NB4 (cell line): ENCODE measurements at places on chromosomes 12 and 14.

GRCh38 chr12:121712190-121712460, 427 bp upstream of the TMEM120B start:
- DNase-seq, result peak; percentile 69

GRCh38 chr12:49261721-49262120, 3.2 kb upstream of the TUBA1C start:
- DNase-seq, result no peak

- DNase-seq, result no peak
Measured at GRCh38 chr14:35750202-35750904, 58.7 kb downstream of the RALGAPA1 start.

DNA sequence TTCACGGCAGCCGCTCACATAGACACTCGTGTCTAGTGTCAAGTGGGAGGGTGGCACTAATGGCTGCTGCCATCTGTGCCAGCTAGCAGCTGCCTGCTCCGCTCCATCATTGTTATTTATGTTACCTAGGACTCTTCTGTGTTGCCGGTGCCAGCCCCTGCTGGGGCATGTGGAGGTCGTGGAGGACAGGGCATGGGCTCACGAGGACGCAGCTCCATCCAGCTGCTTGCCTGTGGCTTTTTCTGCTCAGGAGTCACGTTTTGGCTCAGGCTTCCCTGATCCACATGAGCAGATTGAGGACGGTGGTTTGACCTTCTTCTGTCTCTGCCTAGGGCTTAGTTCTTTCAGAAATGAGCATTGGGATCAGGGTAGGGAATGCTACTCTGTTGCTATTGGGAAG, 31.2 kb downstream of the TPCN1 start:
- no peak for DNase-seq

DNA sequence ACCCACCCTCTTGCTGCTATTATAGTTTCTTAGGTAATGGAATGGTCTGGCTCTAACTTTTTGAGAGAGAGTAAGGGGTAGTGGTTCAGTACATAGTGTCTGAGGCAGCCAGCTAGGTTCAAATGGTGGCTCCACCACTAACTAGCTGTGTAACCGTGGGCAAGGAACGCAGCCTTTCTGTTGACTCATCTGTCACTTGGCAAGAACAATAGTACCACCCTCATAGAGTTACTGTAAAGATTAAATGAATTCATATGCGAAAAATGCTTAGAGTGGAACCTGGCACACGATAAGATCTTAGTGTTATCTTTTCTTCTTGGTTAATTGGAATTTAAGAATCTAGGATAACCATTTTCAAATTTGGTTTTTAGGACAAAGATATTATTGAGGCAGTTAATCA, 14.0 kb downstream of the CCDC62 start:
- DNase-seq, result no peak

DNA sequence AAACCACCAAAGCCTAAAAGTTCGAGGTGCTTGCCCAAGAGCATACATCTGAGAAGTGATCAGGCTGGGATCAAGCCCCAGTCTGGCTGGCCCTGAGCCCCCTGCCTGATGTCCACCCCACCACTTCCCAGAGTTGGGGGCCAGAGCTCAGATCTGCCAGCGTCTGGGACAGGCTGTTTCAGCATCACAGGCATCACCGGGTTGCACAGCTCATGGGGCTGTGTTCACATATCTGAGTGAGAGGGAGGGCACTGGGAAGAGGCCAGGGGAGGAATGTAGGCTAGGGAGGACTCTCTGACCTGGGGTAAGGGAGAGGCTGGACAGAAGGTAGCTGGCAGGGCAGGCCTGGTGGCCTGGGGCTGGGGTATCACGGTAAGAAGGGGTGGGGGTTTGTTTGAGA, 6.0 kb downstream of the TGM1 start:
- DNase-seq, result no peak

- DNase-seq, result no peak
Measured at GRCh38 chr12:132310181-132311040, 19.0 kb downstream of the GALNT9 start.

DNA sequence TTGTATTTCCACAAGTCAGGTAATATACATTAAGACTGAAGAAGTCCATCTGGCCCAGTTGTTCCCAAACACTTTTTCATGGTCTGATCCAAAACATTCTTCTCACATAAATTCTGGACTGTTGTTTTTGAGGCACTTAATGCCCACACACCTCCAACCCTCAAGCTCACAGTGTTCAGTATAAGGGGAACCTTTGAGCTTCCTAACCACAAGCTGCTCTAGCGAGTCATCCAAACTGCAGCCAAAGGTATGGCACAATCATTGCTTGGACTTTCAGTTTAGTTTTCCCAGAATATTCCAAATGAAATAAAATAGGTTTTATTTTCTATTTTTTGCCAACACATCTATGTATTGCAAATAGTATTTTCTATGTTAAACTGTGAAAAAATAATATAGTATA, 103.0 kb downstream of the PUS7L start:
- peak; percentile 35 for DNase-seq

- no peak for DNase-seq
Measured at GRCh38 chr12:15205341-15206010, 15.7 kb downstream of the RERG start.

DNA sequence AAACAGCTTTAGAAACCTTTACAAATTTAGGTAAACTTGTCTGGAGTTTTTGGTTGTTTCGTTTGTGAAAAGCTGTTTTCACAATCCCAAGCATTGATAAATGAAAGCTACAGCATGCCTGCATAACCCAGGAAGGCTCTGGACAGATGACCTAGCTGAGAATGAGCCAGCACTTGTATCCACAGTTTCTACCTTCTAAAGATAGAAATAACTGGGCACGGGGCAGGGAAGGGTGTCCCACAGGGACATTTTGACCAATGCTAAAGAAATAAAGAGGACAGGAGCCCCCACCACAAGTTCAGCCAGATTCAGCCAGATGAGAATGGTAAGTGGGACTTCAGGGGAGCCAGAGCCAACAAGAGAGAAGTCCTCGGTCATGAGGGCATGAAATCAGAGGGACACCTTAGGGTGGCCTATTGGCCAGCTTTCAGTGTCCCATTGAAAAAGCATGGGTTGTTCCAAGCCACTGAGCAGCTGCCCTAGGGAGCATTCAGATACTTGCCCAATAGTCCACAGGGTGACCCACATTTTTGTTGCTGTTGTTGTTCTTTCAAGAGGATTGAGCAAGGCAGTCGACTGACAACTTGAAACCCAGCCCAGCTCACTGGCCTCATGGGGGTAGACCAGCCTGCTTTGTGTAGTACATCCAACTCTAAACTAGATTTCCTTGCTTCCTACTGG, 140.3 kb upstream of the NUDT4 start:
- DNase-seq, result peak; percentile 22

DNA sequence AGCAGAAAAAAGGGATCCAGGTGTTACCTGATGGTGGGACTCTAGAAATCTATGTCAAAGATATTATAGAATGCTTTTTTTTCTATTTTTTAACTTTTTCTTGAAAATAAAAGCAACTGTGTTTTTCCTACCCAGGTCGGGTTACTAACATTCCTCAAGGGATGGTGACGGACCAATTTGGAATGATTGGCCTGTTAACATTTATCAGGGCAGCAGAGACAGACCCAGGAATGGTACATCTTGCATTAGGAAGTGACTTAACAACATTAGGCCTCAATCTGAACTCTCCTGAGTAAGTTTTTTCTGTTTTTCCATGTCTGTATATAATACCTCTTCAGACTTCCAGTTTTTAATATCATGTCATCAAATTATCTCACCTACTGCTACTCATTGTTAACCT, 27.6 kb upstream of the KCNMB4 start:
- no peak for DNase-seq

DNA sequence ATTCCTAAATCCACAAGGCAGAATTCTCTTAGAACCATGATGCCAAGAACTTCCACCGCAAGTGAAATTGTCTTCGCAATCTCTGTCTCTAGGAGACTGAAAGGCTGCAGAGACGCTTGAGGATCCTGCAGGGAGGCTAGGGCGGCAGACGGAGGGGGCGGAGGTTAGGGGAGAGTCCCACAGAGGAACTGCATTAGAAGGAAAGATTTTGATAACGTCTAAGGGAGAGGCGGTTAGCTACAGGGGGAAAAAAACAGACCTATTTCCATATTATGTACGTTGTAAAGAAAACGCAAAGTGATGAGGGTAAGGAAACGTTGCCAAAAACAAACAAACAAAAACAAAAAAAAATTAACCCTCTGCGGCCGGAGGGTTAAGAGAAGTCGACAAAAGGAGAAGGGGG, 595 bp downstream of the KLHL28 start:
- DNase-seq, result peak; percentile 76

DNA sequence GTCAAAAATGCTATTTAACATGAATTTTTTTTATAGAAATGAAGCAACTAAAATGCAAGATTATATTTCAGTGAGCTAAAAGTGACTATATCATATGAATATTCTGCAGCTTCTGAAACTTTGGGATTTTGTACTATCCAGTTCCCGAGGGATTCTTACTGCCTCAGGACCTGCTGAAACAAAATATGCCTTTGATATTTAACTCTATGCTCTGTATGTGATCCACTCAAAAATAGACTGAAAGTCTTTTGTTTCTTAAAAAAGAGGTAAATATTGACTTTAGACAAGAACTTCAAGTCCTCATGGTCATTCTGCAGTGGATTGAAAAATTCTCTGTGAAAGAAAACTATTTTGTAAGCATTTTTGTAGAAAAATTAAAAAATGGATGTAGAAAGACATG, 22.4 kb downstream of the CNTN1 start:
- DNase-seq, result no peak

DNA sequence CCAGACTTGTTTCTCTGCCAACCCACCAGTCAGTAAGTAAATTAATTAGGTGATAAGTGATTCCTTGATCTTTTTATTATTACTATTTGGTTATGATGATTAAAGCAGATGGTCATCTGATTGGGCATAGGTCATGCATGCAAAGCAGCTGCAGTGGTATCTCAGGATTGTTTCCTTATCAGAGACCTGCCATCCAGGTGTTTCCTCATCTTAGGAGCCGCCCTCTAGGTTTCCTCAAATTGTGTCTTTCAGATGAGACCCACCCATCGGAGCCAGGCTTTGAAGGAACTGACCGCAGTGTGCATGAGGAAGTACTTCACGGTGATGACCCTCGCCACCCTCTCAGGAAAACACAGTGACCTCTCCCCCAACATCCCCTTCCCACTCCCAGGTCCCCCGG, 63.3 kb downstream of the ZFP36L1 start:
- DNase-seq, result no peak

DNA sequence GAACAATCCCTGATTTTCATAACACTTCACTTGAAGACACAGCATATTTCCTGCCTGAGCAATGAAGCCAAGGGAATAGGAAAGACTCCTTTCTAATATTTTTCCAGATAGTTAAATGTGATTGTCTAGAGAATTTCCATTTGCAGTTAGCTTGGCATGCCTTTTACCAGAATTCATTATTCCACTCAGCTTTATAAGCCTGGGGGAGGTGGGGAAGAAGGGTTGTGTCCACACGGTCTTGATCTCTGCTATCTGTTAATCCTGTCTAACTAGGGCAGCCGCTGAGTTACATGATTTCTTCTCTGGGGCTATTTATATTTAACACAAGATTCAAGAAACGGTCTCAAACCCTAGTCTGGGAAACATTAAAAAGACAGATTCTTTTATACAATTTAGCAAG, 146.6 kb upstream of the FSCB start:
- DNase-seq, result no peak

GRCh38 chr12:76864791-76865400, 13.9 kb downstream of the CSRP2 start:
- DNase-seq, result no peak

- no peak for DNase-seq
Measured at GRCh38 chr14:90281756-90282155, 25.4 kb downstream of the PSMC1 start.

DNA sequence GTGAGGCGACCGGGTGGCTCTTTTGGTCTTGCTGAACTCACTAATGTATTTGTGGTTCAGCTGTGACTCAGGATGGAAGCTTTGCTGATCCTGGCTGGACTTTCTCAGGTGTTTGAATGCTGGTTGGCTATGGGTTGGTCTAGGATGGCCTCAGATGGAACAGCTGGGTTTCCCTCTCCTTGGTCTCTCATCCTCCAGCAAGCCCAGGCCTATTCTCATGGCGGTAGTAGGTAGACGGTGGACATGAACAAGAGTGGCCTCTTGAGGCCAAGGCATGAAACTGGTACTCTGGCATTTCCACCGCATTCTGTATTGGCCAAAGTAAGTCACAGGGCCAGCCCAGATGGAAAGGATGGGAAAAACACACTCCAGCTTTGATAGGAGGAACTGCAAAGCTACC, 11.8 kb upstream of the POLR3B start:
- peak; percentile 62 for DNase-seq

- DNase-seq, result peak; percentile 81
Measured at GRCh38 chr14:106308839-106309389, 782.5 kb downstream of the TMEM121 start.

DNA sequence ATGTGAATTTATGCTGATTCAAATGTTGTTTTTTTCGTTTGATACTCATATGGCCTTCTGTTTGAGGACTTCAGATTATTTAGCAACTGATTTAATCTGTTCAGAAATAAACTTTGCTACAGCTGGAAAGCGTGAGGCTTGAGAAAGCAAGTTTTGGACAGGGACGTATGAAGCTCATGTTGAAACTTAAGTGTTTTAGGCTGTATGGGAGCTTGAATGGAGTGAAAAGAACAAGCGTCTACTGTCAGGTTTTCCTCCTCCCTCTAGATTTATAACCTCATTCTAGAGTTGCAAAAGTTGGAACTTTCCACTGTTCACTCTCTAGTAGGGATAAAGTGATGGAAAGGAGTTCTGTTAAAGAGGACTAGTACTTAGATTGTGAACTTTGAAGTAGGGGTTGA, 1.0 kb downstream of the PRPF39 start:
- DNase-seq, result peak; percentile 30

DNA sequence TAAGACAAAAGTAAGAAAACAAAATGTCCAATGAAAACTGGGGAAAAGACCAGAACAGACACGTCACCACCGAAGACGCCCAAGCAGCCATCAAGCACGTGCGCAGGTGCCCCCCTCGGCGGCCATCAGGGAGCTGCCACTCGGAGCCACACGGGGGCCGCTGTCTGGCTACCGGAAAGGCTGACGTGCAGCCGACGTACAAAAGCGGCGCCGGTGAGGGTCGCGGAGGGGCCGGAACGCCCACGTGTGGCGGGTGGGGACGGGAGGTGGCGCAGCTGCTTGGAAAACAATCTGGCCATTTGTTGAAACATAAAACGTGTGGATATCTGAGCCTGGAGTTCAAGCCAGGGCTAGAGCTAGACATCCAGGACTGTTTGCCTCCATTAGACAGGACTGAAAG, 60.7 kb downstream of the GALNT9 start:
- no peak for DNase-seq

DNA sequence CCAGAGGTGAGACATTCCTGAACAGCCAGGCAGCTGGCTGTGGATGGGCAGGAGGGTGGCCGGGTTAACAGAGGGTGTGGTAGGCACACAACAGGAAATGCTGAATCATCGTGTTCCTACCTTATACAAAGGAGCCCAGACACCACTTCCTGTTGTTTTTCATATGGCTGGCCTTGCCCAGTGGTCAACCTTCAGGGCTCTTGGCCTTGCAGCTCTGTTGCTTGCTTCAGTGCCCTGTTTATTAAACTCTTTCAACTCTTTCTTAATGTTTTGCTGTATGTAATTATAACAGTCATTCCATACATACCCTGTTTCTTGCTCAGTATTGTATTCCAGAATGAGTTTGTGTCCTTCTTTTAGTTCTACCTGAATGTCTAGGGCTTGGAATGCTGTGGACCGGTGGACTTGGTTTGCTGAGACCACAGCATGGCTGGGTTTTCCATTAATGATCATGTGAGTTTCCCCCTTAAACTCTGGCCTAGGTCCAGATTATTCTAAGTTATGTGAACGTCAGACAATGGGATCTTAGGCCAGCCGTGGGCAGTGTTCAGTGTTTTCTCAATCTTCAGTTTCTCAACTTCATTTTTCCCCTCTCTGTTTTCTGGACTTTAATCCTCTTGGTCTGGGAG, 11.9 kb downstream of the CFAP54 start:
- peak; percentile 83 for DNase-seq

GRCh38 chr14:91706996-91707395, 24.9 kb downstream of the CATSPERB start:
- no peak for DNase-seq
